Stimulated activated CD4-positive, alpha-beta T cell treated with anti-CD3 and anti-CD28 coated beads, Interleukin-12 subunit alpha, Interleukin-12 subunit beta, amount 100 ng/mL, for 48 hours (primary cell): ENCODE measurements at places on chromosomes 2 and 18.

GRCh38 chr2:208148803-208149202 is 2.8 kb upstream of the CRYGB start:
- no peak for DNase-seq

- DNase-seq = no peak
Observed at GRCh38 chr2:111244864-111245263, 124.2 kb downstream of the BCL2L11 start.

DNA sequence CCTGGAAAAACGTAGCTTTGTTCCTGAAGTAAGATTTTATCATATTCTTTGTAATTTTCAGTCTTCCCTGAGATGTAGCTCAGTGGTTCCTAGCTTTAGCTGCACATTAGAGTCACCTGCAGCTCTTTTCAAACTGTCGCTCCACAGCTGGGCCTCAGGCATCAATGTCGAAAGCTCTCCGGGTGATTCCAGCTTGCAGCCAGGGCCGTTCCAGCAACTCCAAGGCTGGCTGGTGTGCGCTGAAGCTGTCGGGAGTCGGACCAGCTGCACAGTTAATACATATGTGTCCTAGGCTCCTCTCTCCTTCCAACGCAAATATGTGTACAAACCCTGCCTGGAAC is 609 bp upstream of the ZNF2 start:
- DNase-seq = no peak

GRCh38 chr2:159518321-159519005 is 97.9 kb downstream of the BAZ2B start:
- no peak for DNase-seq

GRCh38 chr18:37483984-37484819 is 81.4 kb downstream of the CELF4 start:
- DNase-seq = no peak

GRCh38 chr2:111108745-111109271 is 11.9 kb upstream of the BCL2L11 start:
- DNase-seq = no peak

DNA sequence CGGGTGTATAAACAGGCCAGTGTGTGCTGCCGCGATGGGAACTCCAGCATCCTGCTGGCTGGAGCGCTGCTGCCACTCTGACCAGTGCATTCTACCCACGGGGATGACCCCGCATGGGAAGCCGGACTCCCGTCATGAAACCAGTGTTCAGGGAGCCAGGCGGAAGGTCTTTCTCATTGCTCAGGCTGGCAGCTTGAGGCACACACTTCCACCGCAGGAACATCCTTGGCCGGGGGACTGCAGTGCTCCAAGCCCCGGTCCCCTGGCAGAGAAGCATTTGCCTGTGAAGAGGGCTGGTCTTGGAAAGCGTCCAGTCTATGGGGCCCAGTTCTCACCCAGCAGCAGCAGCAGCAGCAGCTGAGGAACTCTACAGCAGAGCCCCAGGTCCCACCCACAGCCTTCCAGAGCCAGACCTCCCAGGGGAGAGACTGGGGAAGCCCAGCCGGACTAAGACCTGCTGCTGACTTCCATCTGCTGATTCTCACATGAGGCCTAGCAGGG is 235.9 kb downstream of the KLHL29 start:
- DNase-seq = no peak

DNA sequence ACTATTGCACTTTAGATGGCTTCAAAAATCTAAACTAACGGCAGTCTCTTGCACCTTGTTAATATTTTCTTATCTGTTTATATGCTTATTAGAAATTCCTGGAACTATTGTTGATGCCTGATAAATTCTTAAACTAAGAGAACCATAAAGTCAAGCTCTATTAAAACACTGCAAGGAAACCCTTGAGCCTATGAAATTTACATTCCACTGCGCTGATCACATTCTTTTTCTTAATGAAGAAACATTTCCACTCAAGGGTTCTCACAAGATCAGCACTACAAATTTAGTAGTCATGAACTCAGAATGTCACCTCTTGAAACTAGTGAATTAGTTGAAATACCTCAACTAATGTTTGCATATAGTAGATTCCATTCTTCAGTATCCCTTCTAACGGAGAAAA is 331.8 kb upstream of the SLC8A1 start:
- no peak for DNase-seq

DNA sequence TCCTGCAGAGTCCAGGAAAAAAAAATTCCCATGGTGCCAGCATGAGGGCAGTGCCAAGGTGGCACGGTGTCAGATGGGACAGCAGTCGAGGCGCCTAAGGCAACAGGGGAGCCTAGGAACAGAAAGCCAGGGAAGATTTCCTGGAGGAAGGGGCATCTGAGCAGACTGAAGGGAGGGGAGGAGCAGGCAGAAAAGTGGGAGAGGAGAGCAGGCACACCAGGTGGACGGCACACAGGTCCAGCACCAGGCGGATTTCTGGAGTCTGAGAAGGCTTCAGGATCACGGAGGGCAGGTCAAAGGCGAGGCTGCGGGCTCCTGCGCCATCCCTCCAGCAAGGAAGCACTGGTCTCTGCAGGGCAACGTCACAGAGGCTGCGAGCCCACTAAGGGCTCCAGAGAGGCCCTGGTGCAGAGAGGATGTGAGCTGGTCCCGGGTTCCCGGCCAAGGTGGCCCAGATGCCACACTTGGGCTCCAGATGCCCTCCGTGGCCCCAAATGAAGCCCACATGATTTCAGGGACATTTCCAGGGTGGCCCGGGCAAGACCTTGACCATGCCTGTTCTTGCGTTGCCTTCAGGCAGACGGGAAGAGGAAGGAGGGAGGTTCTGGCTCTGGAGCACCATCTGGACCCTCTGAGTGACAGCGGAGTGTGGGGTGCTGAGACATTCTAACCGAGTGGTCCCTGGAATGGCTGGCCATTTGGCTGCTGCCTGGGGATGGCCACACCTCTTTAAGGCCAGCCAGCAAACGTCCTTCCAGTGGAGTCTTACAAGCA is 4.1 kb downstream of the HS6ST1 start:
- DNase-seq = no peak

DNA sequence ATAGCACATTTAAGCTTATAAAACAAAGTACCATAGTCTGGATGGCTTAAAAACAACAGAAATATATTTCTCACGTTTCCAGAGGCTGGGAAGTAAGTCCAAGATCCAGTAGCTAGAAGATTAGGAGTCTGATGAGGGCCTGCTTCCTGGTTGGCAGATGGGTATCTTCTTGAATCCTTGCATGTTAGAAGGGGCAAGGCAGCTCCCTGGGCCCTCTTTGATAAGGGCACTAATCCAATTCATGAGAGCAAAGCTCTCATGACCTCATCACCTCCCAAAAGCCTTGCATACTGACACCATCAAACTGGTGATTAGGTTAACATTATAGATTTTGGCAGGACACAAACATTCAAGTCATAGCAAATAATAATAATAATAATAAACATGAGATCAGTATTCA is 146.4 kb downstream of the CCDC102B start:
- DNase-seq = no peak

- no peak for DNase-seq
Observed at GRCh38 chr18:51006061-51006818, 23.8 kb upstream of the SMAD4 start.

- DNase-seq = no peak
Observed at GRCh38 chr18:394987-395362, 105.5 kb downstream of the COLEC12 start.

- no peak for DNase-seq
Observed at GRCh38 chr2:37862620-37863019, 62.5 kb upstream of the RMDN2 start.

- DNase-seq = no peak
Observed at GRCh38 chr2:3814706-3815245, 111.4 kb downstream of the DCDC2C start.

DNA sequence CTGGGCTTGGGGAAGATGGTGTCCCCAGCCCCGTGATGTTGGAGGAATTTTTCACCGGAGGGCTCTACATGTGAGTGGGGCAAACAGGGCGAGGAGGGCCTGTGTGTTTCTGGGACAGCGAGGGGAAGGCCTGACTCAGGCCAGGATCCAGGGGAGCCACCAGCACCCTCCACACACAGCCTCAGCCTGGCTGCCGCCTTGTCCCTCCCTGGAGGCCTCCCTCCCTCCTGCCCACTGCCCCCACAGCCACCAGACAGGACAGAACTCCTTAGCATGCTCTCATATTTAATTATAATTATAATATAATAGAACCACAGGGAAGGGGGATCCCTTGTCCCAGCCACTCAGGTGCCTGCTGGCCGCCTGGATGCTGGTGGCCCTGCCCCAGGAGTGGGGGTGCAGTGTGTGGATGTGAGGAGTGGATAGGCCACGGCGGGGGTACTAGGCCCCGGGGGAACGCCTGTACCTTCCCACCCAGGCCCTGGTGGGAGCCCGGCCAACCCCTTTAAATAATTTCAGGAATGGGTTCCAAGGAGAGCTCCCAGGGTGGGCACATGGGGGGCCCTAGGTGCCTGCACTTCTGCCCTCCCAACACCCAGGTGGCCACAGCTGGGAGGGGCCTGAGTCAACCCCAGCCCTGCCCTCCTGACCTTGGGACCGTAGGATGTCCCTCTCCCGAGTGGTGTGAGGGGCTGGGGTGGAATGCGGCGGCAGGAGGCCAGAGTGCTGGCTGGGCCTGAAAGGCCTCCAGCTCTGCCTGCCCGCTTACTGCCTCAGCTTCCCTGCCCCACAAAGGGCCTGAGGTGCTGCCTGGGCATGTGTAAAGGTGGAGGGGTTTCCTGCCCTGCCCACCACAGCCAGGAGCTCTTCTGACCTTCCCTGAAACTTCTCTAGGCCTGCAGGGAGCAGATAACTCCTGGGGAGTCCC is 8.8 kb downstream of the PDCD1 start:
- no peak for DNase-seq

- DNase-seq = no peak
Observed at GRCh38 chr2:72362733-72363132, 215.1 kb upstream of the CYP26B1 start.

GRCh38 chr2:232854082-232854481 is 16.0 kb upstream of the SNORC start:
- no peak for DNase-seq

DNA sequence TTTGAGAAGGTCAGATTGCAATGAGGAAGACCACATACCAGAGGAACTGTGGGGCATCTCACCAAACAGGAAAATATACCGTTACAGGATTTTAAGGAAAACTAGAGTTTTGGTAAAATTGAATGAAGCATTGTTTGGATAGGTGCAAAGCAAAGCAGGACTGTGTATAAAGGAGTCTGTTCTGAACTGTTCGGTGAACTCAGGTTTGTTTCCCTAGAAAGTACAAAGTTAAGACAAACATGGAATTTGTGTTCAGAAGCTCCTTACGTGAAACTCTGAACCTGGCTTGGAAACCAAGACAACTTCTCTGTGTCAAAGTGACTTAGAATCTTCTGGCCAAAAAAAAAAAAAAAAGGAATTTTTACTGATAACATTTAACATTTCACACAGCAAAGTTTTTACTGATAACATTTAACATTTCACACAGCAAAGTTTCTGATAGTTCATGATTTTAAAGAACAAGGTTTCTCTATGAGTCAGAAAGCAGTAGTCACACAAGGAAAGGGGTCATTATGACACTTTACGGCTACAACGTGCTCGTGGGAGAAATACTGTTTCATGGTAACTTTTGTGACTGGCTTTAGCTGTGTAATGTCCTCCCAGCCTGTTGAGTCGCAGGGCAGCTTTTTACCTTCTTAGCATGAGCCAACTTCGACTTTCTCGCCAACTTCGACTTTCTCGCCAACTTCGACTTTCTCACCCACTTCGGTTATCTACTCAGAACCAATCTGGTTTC is 21.2 kb upstream of the TET3 start:
- DNase-seq = no peak

DNA sequence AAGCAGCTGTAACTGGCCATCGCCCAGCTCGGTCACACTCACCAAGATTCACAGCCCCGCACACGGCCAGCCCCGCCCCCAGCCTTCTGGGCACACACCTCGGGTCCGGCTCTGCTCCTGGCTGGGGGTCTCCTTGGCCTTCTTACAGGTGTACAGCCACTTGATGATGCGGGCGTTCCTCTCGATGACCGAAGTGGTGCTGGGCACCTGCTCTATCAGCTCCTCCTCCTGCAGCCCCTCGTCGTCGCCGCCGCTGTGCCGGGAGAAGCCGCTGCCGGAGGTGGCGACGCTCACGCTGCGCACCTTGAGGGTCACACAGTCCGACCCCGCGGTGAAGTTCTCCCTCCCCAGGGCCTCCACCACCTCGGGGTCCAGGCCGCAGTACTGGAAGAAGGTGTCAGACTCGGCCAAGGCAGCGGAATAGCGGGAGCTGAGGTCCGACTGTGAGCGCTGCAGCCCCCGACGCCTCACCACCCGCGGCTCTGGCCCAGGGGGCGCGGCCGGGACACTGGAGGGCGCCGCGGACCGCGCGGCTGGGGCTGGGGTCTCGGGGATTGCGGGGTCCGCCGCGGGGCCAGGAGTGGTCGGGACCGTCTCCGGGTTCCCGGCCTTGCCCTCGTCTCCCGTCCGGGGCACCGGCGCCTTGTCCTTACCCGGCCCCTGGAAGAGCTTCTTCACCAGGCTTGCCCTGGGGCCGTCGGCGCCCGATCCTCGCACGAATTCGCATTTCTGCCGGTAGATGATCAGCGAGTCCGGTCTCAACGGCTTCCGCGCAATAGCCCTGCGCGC is 769 bp downstream of the FAM110C start:
- DNase-seq = no peak

DNA sequence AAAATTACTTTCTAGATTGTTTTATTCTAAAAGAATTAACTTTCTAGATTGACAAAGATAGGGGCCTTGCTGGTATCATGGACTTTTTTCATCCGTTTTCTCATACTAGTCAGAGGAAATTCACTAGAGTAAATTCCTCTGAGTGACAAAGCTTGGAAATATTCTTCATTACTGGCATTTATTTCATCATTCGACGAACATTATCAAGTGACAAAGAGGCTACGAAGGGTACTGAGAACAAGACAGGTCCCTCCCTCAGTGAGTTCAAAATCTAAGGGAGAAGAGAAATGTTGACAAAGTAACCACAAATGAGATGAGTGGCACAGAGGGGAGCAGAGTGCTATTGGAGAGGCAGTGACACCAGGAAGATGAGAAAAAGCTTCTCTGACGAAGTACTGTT is 4.3 kb downstream of the EPG5 start:
- DNase-seq = no peak

DNA sequence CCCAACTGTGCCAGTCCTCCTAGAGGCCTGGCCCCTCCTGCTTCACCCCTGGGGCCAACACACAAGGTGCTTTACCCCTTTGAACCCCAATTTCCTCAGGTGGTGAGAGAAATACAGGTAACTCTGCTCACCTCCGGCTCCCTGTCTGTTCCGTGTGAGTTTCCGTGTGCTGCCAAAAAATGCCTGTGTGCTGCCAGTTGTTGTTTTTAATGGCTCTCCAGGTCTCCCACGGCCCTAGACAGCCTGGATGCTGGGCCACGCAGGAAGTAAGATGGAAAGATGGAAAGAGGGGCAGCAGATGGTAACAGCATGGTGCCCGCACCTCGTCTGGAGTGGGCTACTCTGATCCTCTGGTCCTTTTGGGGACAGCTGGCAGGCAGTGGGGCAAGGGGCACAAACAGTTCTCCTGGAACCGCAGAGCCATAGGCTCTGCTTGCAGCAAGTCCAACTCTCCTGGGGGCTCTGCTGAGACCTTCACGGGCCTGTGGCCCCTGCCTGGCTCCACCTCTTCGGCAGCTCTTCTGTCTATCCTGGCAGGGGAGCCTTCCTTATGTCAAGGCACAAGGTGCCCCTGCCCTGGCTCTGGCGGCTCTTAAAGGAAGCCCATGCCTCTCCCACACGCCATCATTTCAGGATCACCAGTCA is 4.3 kb upstream of the ARHGEF4 start:
- DNase-seq = no peak
